GM12891 (cell line): ENCODE measurements at places on chromosomes 3 and 15.

- no peak for DNase-seq
These were observed 2.4 kb downstream of the KLHDC8B start for GRCh38 chr3:49173792-49174170.

- DNase-seq = no peak
These were observed 29.0 kb downstream of the RASGRP1 start for GRCh38 chr15:38535491-38536200.

DNA sequence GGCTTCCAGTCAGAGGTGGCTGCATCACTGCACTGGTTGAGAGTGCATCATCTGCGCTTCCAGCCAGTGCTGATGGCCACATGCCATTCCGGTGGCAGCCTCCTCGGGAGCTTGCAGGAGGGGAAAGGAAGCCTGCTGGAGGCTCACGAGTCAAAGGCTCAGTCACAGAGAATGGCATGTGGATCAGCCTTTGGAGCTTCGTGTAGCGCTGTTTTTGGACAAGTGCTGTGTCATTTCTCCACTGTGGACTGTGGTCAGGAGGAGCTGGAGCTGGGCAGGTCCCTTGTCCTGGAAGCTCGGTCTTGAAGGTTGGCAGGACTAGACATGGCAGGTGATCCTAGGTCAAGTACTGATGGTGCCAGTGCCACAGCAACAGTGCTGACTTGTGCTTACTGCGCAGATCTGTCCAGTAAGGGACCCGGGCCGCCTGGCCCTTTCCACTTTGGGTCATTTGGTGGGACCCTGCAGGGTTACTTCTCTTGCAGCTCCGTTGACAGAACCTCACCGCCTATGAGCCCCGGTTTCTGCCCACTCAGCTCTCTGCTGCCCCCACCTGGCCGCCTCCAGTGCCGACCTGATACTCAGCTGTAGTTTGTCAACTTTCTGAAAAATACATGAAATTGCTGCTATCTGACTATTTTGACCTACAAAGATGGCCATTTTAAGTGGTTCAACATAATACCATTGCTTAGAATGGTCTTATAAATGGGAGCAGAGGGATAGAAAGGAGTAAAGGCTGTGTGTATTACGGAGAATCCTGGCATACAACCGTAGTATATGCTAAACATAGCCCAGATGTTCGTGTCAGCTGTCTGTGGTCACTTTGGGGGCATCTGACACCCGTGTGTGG lies 27.6 kb upstream of the TRPM1 start:
- DNase-seq = peak; percentile 60

GRCh38 chr3:129046732-129047552 lies 13.6 kb upstream of the GP9 start:
- DNase-seq = no peak

GRCh38 chr15:74957476-74958035 lies 984 bp upstream of the RPP25 start:
- DNase-seq = no peak

DNA sequence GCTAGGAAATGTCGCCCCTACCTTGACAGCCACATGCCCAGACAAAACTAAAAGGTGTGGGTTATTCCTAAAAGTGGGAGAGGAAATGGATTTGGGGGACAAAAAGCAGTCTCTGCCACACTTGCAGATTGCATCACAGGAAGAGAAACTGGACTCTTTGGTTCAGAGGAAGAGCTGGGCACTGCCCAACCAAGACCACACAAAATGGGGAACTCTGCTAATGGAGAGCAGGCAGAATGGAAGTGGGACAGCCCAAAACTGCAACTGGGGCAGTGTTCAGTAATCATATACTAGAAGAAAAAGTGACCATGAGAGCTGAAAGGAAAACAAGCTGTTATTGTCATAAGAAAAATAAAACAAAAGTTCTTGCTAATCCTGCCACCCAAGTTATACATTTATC lies 138.9 kb upstream of the FRMD4B start:
- DNase-seq = no peak

DNA sequence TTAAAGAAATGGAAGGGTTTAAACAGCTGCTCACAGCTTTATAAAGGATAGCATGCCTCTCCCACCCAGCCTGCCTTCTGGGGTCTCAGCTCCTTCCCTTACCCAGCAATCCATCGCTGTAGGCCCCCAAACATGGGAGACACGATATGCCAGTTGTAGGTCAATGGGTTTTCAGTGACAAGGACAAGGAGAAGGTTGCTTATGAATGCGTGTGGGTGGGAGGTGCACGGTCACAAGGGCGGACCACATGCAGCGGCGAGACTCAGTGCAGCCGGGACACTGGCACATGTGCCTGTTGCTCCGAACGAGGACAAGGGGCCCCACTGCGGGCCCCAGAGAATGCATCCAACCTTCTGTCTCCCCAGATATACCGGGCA lies 67.0 kb downstream of the MGLL start:
- DNase-seq = no peak

GRCh38 chr3:101068876-101069606 lies 75.8 kb upstream of the ABI3BP start:
- no peak for DNase-seq

- DNase-seq = no peak
These were observed 35.6 kb downstream of the TNK2 start for GRCh38 chr3:195872800-195873199.

DNA sequence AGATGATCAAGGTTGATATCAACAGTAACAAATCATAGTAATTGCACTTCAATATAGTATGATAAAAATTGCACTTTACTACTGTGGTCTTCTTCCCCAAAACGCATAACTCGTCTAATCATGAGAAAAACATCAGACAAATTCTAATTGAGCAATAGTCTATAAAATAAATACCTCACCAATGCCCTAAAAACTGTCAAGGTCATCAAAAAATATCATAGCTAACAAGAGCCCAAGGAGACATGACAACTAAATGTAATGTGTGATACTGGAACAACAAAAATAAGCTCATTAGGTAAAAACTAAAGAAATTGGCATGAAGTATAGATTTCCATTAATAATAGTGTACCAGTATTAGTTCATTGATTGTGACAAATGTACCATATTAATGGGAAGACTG lies 85.6 kb upstream of the LRRC3B start:
- no peak for DNase-seq

DNA sequence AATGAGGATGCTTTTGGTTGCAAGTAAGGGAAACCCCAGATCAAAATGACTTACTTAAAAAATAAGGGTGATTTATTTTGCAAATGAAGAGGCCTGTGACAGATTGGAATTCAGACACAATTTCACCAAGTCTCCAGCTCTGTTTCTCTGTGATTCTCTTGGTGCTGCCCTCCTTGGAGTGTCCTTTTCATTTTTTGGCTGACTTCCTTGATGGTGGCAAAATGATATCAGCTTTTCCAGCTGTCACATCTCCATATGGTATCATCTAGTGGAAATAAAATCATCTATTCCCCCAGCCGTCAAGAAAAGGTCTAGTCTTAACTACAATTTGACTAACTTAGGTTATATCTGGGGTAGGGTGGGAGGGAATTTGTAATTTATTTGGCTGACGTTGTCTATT lies 68.5 kb upstream of the SLC25A26 start:
- DNase-seq = no peak

DNA sequence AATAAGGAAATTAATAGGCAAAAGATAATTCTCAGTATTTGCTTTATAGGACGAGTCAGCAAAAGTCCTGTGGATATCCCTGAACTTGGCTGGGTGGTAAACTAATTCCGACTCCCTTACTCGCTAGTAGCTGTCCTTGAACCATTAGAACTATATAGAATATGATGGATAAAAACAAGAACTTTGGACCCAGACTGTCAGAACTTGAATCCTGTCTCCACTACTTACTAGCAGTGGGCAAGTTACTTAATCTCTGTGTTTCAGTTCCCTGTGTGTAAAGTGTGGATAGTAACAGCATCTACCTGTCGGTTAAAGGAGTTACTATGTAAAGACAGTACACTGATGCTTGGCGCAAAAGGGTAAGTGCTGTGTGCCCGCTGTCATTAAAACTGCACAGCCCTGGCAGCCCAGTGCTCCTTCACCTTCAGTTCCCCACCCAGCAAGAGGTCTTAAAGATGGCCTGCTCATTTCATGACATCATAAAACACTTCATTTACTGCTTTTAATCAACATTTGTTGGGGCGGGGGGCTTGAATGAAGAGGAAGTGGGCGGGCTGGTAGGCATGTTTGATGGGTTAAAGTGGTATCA lies 7.3 kb downstream of the TPM1 start:
- no peak for DNase-seq

GRCh38 chr3:25485673-25486072 lies 57.6 kb downstream of the RARB start:
- DNase-seq = no peak

GRCh38 chr3:187336322-187336721 lies 31.9 kb upstream of the RTP4 start:
- no peak for DNase-seq

GRCh38 chr3:188752850-188753249 lies 418.9 kb upstream of the TPRG1 start:
- no peak for DNase-seq

DNA sequence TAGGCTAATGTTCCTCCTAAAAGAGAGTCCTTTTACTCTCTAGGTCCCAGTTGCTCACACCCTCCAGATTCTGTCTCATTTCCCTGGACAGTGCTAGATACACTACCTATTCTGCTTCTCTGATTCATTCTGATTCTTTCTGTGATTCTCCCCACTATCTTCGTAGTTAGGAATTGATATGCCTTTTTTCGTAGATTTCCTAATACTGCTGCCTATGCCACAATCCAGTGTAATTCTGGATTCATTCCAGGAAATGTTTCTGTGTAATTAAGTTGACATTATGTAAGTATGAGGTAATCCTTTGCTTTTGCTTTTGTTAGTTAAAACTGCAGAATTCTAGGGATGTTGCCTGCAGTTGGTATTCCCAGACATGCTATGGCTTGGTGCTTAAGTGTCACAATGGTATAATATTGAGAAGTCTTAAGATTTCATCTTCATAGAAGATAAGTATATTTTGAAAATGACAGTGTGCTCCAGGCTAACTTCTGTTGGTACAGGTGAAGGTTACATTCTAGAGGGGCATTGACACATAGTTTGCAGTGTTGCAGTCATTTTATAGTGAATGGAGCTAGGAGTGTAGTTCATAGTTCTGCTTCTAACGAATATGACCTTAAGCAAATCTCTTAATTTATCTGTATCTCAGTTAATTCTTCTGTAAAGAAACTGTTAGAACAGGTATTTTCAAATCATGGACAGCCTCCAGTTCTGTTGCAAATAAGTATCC lies 54.3 kb downstream of the RIOX2 start:
- DNase-seq = no peak

- no peak for DNase-seq
These were observed 1178.7 kb downstream of the ROBO1 start for GRCh38 chr3:78588906-78589621.

DNA sequence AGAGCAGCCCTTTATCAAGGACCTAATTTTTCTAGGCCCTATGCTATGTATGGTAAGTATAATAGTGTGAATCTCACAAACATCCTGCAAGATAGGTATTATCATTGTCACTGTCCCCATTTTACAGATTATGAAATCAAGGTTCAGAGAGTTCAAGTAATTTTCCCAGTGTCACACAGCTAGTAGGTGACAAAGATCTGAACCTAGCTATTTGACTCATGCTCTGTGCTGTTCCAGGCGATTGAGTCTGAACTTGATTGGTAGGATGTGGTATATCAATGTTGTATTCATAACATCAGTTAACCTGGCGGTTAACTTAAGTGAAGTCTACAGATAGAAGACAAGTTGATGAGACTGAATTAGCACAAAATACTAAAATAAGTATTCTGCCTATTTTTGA lies 229.9 kb downstream of the CHST2 start:
- DNase-seq = no peak

- no peak for DNase-seq
These were observed 113.3 kb downstream of the SMAD6 start for GRCh38 chr15:66815318-66815717.
